ENCODE measurements at places on chromosomes 6 and 20. TPM values are rescaled to one million over a fixed set of nuclear protein-coding genes. Genes with fewer than 3 reads are reported as not detected.

DNA sequence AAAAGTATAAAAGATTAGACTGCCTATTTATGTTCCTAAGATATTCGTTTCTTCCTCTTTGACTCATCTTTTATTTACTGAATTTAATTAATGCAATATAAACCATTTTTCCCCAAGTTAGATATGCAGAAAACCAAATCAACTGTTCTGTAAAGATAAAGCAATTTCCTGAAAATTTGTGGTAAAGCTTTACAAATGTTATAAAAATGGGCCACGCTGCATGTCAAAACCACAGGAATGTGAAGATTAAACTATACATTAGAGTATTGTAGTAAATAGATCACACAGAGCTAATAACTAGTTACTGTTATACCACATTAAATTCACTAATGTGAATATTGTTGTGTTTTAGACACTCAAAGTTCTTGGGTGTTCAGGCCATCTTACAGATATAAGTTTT is 83.4 kb downstream of the OPN5 start:
- no peak for DNase-seq

HDGFL1 gene
- not detected for polyA plus RNA-seq

DNA sequence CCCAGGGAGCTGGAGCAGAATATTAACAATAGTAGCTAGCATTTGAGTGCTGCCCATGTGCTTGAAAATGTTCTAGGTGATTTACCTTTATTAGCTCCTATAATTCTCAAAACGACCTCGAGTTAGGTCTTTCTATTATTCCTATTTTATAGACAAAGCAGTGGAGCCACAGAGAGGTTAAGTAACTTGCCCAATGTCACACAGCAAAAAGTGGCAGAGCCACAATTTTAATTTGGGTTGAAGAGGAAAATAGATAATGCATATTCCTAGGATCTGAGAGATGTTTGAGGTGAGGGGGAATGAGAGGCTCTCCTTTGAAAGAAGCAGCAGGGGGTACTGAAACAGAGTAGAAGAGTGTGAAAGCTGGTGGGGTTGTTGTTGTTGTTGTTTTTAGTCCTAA is 354.5 kb upstream of the SLC35B3 start:
- no peak for DNase-seq

C6orf15 gene
- not detected for polyA plus RNA-seq

DNA sequence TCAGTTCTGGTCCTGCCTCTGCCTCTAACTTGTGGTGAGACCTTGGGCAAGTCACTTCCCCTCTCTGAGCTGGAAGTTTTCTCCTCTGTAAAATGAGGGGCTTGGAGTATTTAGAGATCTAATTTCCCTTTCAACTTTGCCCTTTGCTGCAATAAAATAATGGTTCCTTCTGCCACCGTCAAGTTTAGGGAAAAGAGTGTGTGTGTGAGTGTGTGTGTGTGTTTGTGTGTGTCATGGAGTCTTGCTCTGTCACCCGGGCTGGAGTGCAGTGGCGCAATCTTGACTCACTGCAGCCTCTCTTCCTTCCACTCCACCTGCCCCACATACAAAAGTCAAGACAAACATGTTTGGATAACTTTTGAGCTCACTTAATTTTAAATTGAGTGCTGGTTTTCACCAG is 39.2 kb upstream of the PIM1 start:
- no peak for DNase-seq

NOX3 gene
- not detected for polyA plus RNA-seq

DNA sequence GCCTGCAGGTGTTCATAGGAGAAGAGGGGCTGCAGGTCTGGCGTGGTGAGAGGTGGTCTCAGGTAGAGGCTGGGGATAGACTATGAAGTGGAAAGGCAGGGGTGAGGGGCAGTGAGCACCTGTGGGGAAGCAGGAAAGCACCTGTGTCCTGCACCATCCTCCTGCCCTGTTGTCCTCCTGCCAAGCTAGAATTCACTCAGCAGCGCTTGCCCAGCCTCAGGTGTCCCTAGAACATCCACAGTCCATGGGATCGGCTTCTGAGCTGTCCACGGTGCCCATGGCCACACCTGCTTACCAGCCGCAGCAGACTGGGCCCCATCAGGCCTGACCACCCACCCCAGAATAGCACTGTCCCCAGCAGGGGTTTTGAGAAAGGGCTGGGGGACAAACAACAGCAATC is 456.2 kb upstream of the SULF2 start:
- DNase-seq, result no peak

DNA sequence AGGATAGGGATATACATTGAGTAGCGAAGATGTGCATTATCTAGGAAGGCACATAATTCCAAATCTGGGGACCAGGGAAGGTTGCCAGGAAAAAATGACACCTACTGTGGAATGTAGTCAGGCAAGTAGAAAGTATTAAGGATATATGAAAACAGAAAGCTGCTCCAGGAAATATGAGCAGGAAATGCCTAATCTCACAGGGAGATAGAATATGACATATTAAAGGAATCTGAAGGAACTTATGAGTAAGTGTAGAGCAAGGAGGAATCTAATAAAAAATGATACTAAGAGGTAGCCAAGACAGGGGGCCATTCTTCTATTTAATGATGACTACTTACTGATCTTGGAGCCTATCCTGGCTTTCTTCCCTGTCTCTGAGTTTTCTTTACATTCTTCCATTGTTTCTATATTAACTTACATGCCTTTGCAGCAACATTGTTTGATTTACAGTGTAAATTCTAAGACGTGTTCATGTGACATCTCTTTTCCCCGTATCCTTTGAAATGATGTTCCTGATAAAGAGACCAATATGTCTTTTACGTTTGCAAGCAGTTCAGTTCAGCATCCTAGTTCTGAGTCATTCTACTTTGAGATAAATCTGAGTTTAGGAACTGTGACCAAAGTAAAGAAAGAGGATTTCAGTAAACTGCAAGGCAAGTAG is 58.6 kb downstream of the TINAG start:
- no peak for DNase-seq

- DNase-seq, result no peak
Observed at GRCh38 chr20:401682-402495, 6.2 kb upstream of the RBCK1 start.

- no peak for DNase-seq
Observed at GRCh38 chr6:42424906-42425474, 26.7 kb downstream of the TRERF1 start.

GRCh38 chr6:46128476-46128875 is 1.3 kb upstream of the ENPP4 start:
- DNase-seq, result no peak

- no peak for DNase-seq
Observed at GRCh38 chr6:163695414-163695864, 280.9 kb downstream of the QKI start.

GPR63 gene
- polyA plus RNA-seq, result 0.73 TPM

GRCh38 chr6:71190809-71191208 is 97.8 kb upstream of the OGFRL1 start:
- DNase-seq, result peak; percentile 10

GRCh38 chr6:12148317-12148801 is 136.2 kb downstream of the HIVEP1 start:
- no peak for DNase-seq

DNA sequence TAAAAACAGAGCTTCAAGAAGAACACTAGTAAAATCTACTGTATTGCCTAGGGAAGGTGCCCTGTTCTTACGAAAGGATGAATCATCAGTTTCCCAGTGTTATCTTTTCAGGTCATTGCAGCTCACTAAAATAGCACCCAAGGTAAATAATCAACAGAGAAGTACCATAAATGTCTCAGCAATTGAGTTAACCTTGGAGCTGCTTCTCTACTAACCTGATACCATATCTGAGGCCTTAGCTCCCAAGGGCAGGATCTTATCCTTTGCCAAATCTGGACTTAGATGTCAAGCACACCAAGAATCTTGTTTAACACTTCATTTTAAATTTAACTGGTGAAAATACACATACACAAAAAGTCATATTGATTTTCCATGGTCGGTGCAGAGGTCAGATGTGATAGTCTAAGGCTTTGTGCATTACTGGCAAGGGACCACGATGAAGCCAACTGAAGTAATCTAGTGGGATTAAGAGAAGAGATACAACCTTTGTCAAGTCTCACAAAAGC is 81.5 kb downstream of the EDN1 start:
- DNase-seq, result no peak

GRCh38 chr6:8343600-8343999 is 91.7 kb downstream of the SLC35B3 start:
- no peak for DNase-seq

DNA sequence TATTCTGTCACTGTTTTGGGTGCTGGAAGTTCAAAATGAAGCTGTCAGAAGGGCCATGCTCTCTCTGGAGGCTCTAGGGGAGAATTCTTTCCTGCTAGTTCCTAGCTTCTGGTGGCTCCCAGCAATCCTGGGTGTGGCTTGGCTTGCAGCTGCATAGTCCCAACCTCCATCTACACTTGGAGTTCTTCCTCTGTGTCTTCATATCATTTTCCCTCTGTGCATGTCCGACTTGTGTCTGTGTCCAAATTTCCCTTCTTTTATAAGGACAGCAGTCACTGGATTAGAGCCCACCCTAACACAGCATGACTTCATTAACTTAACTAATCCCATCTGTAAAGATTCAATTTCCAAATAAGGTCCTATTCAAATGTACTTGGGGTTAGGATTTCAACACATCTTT is 23.3 kb upstream of the ENPP1 start:
- no peak for DNase-seq

DNA sequence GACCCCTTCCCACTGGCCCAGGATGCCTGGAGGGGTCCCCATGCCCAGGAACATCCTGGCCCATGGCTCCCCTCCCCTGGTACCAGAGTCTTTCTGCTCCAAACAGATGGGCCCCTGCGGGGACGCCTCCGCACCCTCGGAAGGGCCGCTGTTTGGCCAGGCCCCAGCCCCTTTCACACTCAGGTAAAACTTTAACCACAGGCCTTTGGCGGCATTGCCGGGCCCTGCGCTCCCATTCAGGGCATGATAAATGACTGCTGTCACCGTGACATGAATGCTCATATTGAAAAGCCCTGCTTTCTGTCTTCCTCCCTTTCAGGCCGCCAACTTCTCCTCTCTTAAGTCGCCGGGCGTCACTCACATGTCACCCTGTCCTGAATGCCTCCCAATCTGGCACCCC is 141.5 kb upstream of the TOP1 start:
- DNase-seq, result no peak

MRS2 gene
- 14.8 TPM for polyA plus RNA-seq

PDYN gene
- polyA plus RNA-seq, result not detected

DNA sequence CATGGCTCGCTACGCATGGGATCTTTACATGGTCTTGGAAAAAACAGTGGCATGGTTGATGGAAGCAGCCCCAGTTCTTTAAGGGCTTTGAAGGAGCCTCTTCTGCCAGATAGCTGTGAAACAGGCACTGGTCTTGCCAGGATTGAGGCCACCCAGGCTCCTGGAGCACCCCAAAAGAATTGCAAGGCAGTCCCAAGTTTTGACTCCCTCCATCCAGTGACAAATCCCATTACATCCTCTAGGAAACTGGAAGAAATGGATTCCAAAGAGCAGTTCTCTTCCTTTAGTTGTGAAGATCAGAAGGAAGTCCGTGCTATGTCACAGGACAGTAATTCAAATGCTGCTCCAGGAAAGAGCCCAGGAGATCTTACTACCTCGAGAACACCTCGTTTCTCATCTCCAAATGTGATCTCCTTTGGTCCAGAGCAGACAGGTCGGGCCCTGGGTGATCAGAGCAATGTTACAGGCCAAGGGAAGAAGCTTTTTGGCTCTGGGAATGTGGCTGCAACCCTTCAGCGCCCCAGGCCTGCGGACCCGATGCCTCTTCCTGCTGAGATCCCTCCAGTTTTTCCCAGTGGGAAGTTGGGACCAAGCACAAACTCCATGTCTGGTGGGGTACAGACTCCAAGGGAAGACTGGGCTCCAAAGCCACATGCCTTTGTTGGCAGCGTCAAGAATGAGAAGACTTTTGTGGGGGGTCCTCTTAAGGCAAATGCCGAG is 78.2 kb downstream of the ASXL1 start:
- DNase-seq, result peak; percentile 10

DNA sequence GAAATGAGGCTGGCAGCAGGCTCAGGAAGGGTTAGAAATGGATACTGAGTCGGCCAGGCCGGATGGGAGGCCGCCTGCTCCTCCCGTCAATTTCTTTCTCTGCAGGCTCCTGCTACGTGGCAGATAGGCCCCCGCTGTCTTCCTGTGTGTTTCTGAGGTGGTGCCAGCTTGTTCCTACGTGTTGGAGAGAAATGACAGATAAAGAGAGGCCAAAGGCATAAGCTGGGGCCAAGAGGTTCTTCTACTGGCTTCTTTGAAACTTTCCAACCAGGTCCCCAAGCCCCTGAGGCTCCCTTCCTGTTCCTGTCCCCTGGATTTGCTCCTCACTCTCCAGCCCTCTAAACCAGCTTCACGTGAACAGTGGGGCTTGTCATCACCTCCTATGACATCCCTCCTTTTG is 76.8 kb downstream of the TCP11 start:
- DNase-seq, result no peak

PBOV1 gene
- polyA plus RNA-seq, result not detected

GRCh38 chr6:136609873-136610706 is 59.9 kb upstream of the MAP7 start:
- DNase-seq, result no peak

KLC4 gene
- 22.0 TPM for polyA plus RNA-seq

GRCh38 chr6:161220346-161220745 is 53.5 kb downstream of the AGPAT4 start:
- no peak for DNase-seq

ACTL10 gene
- 0.25 TPM for polyA plus RNA-seq

DNA sequence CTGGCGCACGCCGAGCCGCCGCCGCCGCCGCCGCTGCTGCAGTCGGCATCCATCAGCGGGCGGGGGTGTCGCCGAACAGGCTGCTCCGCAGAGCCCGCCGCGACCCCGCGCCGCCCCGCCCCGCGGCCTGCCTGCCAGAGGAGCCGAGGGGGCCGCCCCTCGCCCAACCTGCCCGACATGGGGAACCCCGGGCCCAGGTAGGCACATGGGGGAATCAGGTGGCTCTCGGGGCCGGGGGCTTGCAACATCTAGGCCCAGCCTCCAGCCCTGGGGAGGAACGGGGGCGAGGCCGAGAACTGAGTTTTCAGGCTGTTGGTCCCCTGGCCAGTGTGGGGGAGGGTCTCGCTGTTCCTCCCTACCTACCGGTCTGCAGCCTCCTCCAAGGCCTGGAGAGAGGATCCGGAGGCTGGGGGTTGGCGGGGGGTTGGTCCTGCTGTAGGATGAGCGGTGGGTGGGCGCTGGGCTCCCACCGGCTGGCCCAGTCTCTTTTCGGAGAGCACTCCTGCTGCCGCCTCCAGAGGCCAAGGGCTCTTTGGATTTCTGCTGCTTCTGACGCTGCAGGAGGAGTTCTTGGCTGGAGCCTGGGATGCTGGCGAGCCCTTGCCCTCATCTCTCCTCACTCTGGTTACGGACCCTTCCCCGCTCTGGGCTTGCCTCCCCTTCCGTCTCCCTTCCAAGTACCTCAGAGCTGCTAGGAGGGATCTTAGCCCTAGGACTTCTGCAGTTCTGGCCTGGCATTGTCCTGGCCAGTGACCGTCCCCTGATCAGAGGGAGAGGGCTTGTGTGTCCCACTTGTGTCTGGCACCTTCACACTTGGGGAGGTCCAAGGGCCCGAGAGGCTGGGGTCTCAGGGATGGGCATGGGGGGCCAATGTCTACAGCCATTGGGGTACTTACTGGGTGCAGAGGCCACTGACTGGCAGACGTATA is at the start of gene EPB41L1:
TSS of gene EPB41L1 (plus strand) at position 41 of the 929 bp plus-strand sequence. CDS start 19,038 bp downstream, outside the sequence.
- peak; percentile 73 for DNase-seq

GRCh38 chr20:10490706-10491105 is 55.6 kb downstream of the SLX4IP start:
- DNase-seq, result no peak

LRP11 gene
- polyA plus RNA-seq, result 29.5 TPM

GLP1R gene
- polyA plus RNA-seq, result not detected

- no peak for DNase-seq
Observed at GRCh38 chr6:37783856-37784584, 35.5 kb upstream of the ZFAND3 start.

CD93 gene
- polyA plus RNA-seq, result 0.02 TPM

TGM2 gene
- 676 TPM for polyA plus RNA-seq

DLL1 gene
- 0.25 TPM for polyA plus RNA-seq

- DNase-seq, result no peak
Observed at GRCh38 chr6:162395181-162395580, 332.4 kb downstream of the PRKN start.

Measured in SK-N-SH (cell line).